ENCODE measurements at places on chromosomes 6 and 20.
A peak's percentile ranks its signal among the peaks of the same experiment; 100 is the strongest.

- DNase-seq = no peak
Measured at GRCh38 chr6:111651185-111652034, 45.7 kb upstream of the TRAF3IP2 start.

- DNase-seq = no peak
Measured at GRCh38 chr20:31594558-31595379, 10.3 kb upstream of the ID1 start.

- no peak for DNase-seq
Measured at GRCh38 chr20:48620154-48620506, 207.7 kb downstream of the PREX1 start.

GRCh38 chr6:44820759-44821158 lies 433.3 kb downstream of the CDC5L start:
- DNase-seq = no peak

DNA sequence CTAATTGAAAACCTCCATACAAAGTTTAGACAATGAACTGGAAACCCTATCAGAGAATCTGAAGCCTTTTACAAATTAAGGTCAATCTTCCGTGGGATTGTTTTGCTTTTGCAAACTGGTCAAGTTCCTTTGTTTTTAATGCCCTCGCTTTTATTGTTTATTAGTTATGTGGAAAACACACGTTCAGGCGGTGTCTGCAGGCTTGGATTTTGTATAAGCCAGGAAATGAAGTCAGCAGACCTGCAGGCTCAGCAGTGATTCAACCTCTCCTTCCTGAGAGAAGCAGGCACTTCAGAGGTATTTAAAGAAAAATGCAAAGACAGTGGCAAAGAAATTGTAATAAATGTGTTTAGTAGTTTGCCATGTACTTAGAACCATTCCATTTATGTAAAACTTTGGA lies 103.4 kb upstream of the PDE10A start:
- no peak for DNase-seq

- no peak for DNase-seq
Measured at GRCh38 chr6:30640481-30640880, 6.5 kb upstream of the C6orf136 start.

DNA sequence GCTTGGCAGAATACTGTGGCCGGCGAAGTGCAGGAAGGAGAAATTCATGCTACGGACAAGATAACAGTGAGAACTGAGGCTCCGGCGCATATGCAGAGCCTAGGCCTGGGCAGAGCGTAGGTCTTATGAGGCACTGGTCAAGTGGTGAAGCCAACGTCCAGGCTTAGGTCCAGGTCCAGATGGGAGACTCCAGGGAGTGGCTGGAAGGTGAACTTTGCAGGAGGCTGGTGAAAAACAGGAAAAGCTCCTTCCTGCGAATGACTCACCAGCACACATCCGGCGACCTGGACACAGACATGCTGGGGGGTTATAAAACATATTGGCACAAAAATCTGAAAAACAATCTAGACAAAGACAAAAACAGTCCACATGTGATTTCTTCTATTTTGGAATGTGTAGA lies 15.4 kb downstream of the C6orf141 start:
- DNase-seq = no peak

DNA sequence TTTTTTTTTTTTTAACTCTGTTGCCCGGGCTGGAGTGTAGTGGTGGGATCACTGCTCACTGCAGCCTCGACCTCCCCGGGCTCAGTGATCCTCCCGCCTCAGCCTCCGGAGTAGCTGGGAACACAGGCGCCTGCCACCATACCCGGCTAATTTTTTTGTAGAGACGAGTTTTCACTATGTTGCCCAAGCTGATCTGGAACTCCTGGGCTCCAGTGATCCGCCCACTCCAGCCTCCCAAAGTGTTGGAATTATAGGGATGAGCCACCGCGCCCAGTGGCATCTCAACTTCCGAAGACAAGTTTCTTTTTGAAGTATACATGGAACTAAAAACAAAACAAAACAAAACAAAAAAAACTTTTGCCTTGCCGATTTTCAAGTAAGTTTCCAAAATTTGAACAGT lies 66.6 kb upstream of the ZNF184 start:
- no peak for DNase-seq

DNA sequence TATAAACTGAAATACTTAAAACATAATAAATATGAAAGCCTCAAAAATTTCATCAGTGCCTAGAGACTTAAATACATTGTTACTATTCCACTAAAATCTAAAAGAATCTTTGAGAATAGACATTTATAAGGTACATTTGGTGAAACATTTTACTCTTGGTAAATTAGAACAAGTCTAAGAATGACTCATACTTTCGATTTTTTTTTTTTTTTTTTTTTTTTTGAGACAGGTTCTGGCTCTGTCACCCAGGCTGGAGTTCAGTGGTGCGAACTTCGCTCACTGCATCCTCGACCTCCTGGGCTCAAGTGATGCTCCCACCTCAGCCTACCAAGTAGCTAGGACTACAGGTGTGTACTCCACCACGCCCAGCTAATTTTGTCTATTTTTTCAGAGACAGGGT lies 6.4 kb downstream of the FUCA2 start:
- no peak for DNase-seq

GRCh38 chr6:27149150-27149549 lies 98.4 kb upstream of the PRSS16 start:
- no peak for DNase-seq

GRCh38 chr6:18122128-18123093 lies at the start of gene NHLRC1:
Gene NHLRC1, minus strand, starts transcription at chr6:18122677. Its CDS starts 71 bp downstream, at chr6:18122606.
- peak; percentile 69 for DNase-seq

DNA sequence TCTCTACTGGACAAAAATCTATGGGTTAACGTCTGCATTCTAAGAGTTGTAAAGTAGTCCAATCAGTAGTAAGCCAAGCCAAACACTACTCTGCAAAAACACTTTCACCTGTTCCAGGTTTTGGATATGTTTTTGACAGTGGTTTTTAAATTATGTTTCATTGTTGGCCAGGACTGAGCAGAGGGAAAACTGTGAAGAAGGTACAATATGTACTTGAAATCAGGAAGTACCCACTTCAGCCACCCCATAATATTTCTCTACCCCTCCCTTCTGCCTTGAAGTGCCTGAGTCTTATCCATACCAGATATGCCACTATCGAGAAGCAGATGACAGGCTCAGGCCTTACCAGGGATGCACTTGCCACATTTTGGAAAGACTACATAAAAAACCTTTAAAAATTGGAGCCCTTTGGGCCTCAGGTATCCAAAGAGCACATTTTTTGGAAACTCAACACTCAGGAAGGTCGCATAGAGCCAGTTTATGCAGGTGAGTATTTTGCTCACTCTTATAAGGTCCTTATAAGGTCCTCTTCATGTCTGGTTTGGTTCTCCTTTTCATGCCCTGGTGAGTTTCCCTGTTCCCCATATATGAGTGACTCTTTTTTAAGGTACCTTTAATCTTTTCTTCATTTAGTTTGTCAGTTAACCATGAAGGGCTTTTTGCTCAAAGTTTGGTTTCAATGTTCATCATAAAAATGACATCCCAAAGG lies 859.3 kb upstream of the FLRT3 start:
- DNase-seq = no peak

GRCh38 chr20:3663031-3663701 lies at the start of gene GFRA4:
Gene GFRA4, minus strand, starts transcription at chr20:3663399. Its CDS starts 0 bp downstream, at chr20:3663399.
- no peak for DNase-seq

DNA sequence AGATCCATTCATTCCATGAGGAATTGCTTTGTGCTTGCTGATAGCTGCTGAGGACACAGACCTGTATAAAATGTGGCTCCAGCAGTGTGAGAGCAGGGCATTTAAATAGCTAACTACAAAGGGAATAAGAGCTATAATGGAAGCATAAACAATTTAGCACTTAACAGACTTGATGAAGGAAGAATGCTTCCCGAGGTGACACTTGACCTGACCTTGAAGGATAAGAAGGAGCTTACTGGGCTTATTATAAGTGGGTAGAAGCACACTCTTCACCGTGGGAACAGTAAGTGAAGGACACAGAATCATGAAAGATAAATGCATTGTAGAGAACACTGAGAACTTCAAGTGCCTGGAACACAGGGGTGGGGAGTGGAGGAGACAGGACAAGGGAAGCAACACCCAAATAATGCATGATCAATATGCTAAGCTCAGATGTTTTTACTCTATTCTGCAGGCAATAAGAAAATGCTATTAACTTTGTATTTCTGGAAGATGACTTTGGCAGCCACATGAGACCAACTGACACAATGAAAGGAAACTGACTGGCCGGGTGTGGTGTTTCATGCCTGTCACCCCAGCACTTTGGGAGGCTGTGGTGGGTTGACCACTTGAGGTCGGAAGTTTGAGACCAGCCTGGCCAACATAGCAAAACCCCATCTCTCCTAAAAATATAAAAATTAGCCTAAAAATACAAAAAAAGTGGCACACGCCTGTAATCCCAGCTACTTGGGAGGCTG lies 84.2 kb downstream of the EPB41L2 start:
- DNase-seq = no peak

GRCh38 chr6:146526192-146526591 lies 17.4 kb upstream of the RAB32 start:
- no peak for DNase-seq

- no peak for DNase-seq
Measured at GRCh38 chr20:8097307-8097706, 34.8 kb upstream of the PLCB1 start.

DNA sequence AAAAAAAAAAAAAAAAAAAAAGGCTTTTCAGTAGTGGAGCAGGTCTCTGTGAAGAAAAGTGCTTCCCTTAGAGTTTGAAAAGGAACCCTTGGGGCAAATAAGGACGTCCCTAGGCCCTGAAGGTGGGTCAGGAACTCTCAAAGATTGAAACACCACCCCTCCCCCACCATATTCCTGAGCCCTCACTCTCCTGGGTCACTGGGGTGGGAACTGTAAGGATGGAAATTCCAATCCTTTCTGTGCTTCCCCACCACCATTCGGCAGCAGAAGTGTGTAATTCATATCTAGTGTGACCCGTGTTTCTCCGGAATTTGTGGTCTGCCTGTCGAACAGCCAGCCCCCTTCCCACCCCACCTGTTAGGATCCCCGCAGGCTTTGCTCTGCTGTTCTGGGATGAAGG lies 12.3 kb downstream of the CDYL start:
- no peak for DNase-seq

GRCh38 chr6:40966860-40967259 lies 72.2 kb downstream of the UNC5CL start:
- no peak for DNase-seq

- DNase-seq = no peak
Measured at GRCh38 chr6:84136364-84137050, 90.9 kb downstream of the CEP162 start.

DNA sequence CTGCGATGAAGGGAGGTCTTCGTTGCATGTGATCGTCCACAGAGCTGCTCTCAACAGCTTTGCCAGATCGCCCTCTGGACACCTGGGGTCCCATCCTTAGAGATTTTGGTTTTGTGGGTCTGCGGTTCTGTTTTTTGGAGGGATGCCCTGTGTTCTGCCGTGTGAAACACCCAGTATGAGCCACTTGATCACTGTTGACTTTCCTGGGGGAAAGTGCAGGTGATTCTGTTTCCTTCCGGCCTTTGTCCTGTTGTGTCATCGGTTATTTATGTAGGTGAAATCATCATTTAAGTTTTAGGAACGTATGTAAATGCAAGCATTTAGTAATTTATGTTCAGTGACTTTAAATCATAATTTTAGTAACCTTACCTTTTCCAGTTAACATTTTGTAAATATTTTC lies 56.4 kb upstream of the SLC22A1 start:
- DNase-seq = no peak

- no peak for DNase-seq
Measured at GRCh38 chr6:143598466-143599080, 79.2 kb upstream of the PHACTR2 start.

GRCh38 chr20:44552950-44553908 lies 29.1 kb upstream of the PKIG start:
- DNase-seq = no peak

DNA sequence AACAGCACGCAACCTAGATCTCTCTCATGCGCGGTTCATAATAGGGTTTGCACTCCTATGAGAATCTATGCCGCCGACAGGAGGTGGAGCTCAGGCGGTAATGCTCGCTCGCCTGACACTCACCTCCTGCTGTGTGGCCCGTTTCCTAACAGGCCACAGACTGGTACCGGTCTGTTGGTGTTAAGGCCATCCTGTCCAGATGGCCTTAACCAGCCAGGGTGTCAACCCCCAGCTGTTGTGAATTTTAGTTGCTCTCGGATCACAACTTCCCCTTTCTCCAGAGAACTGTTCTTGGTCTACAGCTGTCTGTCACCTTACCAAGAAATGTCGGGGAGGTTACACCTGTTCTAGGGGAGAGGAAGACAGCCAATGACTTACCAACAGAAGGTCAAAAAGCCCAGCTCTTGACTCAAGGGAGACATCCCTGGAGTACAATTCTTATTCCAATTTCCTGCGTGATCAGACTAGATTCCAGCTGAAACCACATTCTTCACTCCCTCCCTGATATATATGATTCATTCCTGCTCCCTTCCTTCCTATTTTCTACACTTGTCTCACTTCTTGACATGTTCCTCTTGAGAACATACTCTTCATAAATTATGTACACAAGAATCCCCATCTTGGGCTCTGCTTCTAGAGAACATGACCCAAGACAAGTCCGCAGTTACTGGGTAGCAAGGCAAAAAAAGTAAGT lies 23.1 kb upstream of the DNAAF9 start:
- DNase-seq = no peak

DNA sequence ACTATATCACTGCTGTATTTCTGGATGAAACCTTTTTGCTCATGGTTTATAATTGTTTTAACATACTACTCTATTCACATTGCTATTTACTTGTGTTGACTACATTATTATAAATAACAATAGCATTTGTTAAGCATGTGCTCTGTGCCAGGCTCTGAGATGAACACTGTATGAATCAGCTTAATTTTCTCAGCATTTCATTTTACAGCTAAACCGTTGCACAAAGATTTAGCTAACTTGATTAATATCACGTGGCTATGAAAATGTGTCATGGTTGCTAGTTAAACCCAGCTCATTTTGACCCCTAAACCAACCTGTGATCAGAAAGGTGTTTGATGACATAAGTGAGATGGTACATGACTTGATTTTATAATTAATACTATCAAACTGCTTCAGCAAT lies 77.5 kb downstream of the NCOA7 start:
- DNase-seq = no peak

- DNase-seq = no peak
Measured at GRCh38 chr6:4459032-4459431, 317.2 kb upstream of the CDYL start.

GRCh38 chr20:32982617-32983458 lies 21.4 kb downstream of the SUN5 start:
- no peak for DNase-seq

- no peak for DNase-seq
Measured at GRCh38 chr6:151058021-151058733, 181.6 kb upstream of the AKAP12 start.

DNA sequence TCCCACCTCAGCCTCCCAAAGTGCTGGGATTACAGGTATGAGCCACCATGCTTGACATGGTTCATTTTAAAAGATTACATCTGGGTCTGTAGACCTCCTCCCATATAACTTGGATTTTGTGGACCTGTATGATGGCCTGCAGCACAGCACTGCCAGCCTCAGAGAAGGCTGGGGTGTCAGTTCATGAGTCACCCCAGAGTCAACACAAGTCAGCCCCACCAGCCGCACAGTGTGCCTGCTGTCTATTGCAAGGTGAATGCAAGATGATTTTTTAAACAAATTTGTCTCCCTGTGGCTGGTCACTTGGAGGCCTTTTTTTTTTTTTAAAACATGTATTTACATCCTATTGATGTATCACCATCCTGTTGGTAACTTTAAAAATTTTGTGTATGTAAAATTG lies 76.7 kb downstream of the RREB1 start:
- DNase-seq = no peak

Measured in T-cell (primary cell).